ENCODE measurements at places on chromosomes 1 and 21. TPM values are rescaled to one million over a fixed set of nuclear protein-coding genes. Genes with fewer than 3 reads are reported as not detected.

GRCh38 chr1:11804666-11805421 is 920 bp downstream of the MTHFR start:
- DNase-seq = peak; percentile 72

- no peak for DNase-seq
Observed at GRCh38 chr1:150748878-150749719, 16.5 kb downstream of the CTSS start.

DNA sequence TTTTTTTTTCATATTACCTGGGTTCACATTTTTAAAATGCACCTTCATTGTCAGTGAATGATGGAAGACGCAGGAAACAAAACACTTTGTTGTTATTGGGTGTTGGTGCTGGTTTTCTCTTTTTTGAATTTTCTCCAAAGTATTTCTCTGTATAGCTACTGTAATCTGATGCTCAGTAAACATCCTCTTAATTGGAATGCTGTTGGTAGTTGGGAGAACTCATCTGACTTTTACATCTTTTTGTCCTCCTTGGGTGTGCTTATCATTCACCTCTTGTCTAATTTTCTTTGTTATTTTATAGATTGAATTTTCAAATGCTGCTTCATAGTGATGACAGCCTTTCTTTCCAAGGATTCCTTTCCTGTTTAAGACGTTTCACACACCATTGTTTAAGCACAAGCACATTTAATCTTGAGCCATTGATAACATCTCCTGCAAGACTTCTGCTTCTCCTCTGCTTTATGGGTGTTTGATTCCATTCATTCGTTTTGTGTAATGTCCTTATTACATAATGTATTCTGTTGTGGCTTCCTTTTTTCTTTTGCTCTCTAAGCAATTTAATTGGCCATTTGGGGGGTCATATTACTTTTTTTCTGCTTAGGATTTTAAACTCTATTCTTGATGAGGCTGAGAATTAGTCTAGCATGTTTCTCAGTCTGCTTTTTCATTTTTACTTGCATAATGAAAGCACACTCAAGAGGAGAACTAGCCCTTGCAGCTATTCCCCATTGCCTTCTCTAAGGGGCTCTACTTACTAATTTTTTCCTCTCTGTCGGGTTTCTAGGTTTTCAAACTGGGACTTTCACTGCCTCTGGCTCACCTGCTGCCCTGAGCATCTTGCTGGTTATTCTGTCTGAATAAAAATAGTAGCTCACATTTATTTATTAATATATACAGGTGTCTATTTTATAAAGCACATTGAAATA is 42.0 kb upstream of the CD34 start:
- no peak for DNase-seq

PROX1 gene
- total RNA-seq = 3.4 TPM

AGRN gene
- total RNA-seq = 68.4 TPM
